A549 treated with Mapracorat at 1 μM for 4 hours (cell line): ENCODE measurements at places on chromosomes 1 and 21. TPM values are rescaled to one million over a fixed set of nuclear protein-coding genes. Genes with fewer than 3 reads are reported as not detected.

Gene C4BPA
- 0.45 to 0.89 TPM (median 0.66 TPM) in 5 replicates for total RNA-seq

Gene CENPF
- 63.9 to 104 TPM (median 71.6 TPM) in 5 replicates for total RNA-seq

Gene IL12RB2
- 0.05 to 0.18 TPM (median 0.10 TPM) in 5 replicates for total RNA-seq

Gene ADCY10
- 0.04 to 0.21 TPM (median 0.04 TPM) in 3 of 5 replicates, not detected in the others for total RNA-seq

Gene LRRC71
- 0.14 to 0.33 TPM (median 0.18 TPM) in 4 of 5 replicates, not detected in the other for total RNA-seq

Gene FNDC5
- 0.17 to 0.80 TPM (median 0.30 TPM) in 5 replicates for total RNA-seq

Gene ATP5PF
- total RNA-seq: 208 to 252 TPM (median 213 TPM) in 5 replicates

Gene FTCD
- total RNA-seq: not detected in 5 replicates

Gene IFI44L
- not detected in 5 replicates for total RNA-seq

Gene PLD5
- total RNA-seq: 1.5 to 2.7 TPM (median 2.0 TPM) in 5 replicates

Gene ROR1
- total RNA-seq: 7.6 to 9.8 TPM (median 8.4 TPM) in 5 replicates
